ENCODE measurements at places on chromosomes 7 and 10. TPM values are rescaled to one million over a fixed set of nuclear protein-coding genes. Genes with fewer than 3 reads are reported as not detected.

- DNase-seq = no peak
Observed at GRCh38 chr10:85642421-85643170, 724.0 kb downstream of the GRID1 start.

- no peak for DNase-seq
Observed at GRCh38 chr7:26815426-26815825, 49.0 kb downstream of the SKAP2 start.

GRCh38 chr7:28490831-28491230, 78.5 kb downstream of the CREB5 start:
- no peak for DNase-seq

The HOXA6 gene
- not detected for total RNA-seq

The C7orf57 gene
- total RNA-seq = not detected

The DPYSL4 gene
- total RNA-seq = 4.1 TPM

The FAM25C gene
- total RNA-seq = not detected
